ENCODE measurements at places on chromosomes 12 and 14.

DNA sequence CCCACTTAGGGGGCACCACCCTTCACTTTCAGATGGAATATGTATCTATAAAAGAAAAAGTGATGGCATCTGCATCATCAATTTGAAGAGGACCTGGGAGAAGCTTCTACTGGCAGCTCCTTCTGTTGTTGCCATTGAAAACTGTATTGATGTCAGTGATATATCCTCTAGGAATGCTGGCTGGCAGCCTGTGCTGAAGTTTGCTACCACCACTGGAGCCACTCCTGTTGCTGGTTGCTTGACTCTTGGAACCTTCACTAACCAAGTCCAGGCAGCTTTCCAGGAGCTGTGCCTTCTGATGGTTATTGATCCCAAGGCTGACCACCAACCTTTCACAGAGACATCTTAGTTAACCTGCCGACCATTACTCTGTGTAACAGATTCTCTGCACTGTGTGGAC, 44.7 kb downstream of the RIMKLB start:
- no peak for DNase-seq

- no peak for DNase-seq
Observed at GRCh38 chr12:90167518-90168208, 459.0 kb upstream of the ATP2B1 start.

- peak; percentile 57 for DNase-seq
Observed at GRCh38 chr12:52873832-52874572, 25.2 kb upstream of the KRT78 start.

DNA sequence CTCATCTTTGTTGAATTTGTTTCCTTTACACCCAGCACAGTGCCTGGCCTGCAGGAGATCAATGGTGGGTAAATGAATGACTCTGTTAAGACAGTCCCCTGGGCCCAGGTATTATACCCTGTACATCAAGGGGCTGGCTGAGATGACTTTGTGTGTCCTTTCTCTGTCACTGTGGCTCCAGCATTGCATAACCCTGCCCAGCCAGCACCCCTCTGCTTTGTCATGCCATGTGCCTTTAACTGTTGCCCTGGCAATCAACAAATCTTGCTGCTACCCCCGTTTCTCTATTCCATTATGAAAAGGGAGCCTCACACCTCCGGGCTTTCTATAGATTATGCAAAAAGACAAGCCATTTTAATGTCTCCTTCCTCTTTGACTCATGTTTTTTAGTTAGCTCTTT, 7.6 kb upstream of the FLVCR2 start:
- no peak for DNase-seq

DNA sequence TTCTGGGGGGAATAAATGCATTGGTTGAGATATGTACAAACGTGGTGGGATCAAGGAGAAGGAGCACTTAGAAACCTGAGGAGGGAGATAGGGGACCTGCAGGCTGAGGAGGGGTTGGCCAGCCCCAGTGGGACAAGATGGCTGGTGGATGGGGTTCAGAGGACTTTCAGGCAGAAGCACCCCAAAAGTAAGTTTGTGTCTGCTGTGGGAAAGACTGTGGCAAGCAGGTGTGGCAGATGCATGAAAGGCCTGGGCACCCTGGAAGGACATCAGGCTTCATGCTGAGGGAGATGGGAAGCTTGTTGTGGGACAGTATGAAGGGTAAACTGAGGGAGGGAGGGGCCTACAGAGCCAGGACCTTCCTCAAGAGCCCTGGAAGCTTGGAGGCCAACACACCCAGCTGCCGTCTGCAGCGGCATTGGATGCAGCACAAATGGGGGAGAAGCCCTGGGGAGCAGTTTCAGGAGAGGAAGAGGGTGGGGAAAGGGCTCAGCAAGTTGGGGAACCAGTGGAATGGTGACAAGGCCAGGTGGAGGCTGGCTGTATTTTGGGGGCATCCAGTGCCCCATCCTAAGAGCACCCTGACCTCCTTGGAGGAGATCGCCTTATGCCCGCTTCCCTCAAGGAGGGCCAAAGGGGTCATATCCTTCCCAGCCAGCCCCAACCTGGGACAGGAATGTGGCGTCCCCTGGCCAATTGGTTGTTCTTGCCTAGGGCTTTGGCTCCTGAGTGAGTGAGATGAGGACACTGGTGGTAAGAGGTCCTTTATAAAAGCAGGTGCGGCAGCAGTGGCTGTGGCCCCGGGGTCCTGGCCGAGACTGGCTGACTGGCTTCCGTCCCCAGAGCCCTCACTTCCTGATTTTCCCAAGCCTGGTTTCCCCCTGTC, 20.7 kb downstream of the NFKBIA start:
- DNase-seq: no peak

All from stimulated activated CD4-positive, alpha-beta T cell treated with anti-CD3 and anti-CD28 coated beads, Interleukin-2, amount 100 ng/mL, for 24 hours (primary cell).